A375 (cell line): ENCODE measurements at places on chromosomes 7 and 10. TPM values are rescaled to one million over a fixed set of nuclear protein-coding genes. Genes with fewer than 3 reads are reported as not detected.

LIPK gene
- total RNA-seq: not detected in 2 replicates

P4HA1 gene
- 34.3 and 40.2 TPM in 2 replicates for total RNA-seq

GIMAP2 gene
- total RNA-seq: 3.0 and 3.8 TPM in 2 replicates

SLC26A5 gene
- total RNA-seq: not detected in 2 replicates

PTPRZ1 gene
- 3.6 and 5.4 TPM in 2 replicates for total RNA-seq

SPDYE6 gene
- not detected in 2 replicates for total RNA-seq

VPS41 gene
- 32.8 and 34.9 TPM in 2 replicates for total RNA-seq

INA gene
- total RNA-seq: not detected in 2 replicates

OR2A5 gene
- total RNA-seq: not detected in 2 replicates

ZNF485 gene
- total RNA-seq: 2.8 and 4.2 TPM in 2 replicates

CHAT gene
- total RNA-seq: not detected in 2 replicates

CFAP46 gene
- not detected in 2 replicates for total RNA-seq

DPY19L1 gene
- total RNA-seq: 26.4 and 28.8 TPM in 2 replicates

ABCA13 gene
- total RNA-seq: 0.94 and 1.0 TPM in 2 replicates

MYO3A gene
- total RNA-seq: not detected in 2 replicates

GLCCI1 gene
- total RNA-seq: 1.6 and 2.8 TPM in 2 replicates
